ENCODE measurements at places on chromosomes 2 and 18.

- no peak for DNase-seq
Measured at GRCh38 chr2:172962824-172963223, 112.8 kb upstream of the MAP3K20 start.

DNA sequence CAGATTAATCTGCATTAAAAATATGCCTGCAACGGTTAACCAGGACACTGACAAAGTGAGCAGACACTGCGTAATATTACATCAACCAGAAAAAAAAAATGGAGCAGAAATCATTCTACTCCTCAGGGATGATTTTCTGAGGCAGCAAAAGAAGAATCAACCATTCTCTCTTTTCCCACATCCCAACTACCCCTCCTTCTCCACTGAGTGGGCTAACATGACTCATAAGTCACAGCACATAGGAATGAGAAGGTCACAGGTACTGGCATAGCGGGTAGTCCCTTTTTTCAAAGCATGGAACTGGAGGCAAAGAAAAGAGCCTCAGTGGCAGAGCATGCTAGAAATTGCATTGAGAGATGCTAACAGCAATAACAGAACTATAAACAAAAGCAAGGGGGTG, 54.3 kb upstream of the TSPYL6 start:
- DNase-seq: no peak

GRCh38 chr2:223606946-223607345, 4.8 kb upstream of the SCG2 start:
- DNase-seq: no peak

GRCh38 chr2:205166745-205167144, 515.6 kb upstream of the NRP2 start:
- DNase-seq: no peak

DNA sequence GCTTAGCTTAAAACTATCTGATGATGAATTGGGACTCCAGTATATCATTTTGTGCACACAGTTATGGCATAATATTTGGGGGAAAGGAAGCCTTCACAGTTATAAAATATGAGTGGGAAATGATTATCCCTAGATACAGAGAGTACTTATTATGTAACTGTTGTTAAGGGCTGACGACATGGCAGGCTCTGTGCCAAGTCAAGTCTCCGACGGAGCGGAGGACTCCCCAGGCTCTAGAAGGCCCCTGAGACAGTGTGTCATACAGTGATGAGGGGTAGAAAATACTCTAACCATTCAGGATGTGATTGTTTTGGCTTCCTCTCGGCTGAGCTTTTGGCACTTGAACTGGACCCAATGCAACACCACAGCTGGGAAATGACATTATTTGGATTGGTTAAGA, 211.8 kb downstream of the SLC8A1 start:
- no peak for DNase-seq

DNA sequence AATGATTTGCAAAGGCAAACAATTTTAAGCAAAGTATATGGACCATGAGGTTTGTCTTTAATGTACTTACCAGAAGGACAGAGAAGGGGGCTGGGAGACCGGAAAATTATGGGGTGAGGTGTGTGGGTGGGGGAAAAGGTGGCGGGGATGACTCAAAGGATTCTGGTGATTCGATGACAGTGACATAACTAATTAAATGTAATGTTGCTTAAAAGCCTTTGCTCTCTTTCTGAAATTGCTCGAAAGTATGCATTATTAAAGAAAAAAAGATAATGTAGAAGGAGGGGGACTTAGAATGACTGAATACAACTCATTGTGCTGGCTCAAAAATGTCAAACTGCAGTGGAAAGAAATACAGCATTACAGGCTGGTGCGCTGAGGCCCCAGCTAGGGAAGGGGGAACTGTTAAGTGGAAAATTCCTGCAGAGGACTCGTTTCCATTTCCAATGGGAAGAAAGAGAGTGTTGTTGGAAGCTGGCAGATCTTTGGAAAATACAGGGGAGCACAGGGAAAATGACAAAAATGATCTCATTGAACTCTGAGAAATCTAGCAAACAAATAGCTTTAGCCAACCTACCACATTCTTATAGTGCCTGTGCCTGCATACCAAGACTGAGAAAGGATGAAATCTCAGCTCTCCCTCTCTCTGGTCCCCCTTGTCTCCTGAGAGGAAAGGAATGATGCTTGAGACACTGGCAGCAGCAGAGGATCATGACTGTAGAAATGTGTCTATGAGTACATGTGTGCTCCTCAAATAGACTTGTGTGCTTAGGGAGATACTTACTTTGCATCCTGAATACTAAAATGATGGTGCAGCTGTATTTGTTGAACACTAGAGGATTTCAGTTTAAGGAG, 632.4 kb downstream of the NYAP2 start:
- peak; percentile 61 for DNase-seq

Measured in GM23338 (cell line).